ENCODE measurements at places on chromosomes 3 and 15.

DNA sequence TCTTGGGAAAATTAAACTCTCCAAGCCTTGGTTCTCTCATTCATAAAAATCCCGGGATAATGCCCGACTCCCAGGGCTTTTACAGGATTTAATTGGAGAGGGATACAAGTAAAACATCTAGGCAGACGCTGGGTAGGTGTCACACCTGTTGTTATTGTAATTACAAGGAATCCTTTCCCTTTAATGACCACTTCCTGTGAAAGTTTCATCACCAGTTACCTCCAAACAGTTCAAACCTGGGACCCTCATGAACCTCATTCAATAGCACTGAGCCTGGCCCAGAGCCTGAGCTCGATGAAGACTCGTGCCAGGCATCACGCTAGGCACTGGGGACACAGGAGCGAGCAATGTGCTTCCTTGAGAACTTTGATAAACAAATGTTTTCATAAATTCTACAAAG lies 2.1 kb upstream of the RYK start:
- DNase-seq, result no peak

- no peak for DNase-seq
Observed at GRCh38 chr3:53199834-53200233, 38.8 kb downstream of the PRKCD start.

DNA sequence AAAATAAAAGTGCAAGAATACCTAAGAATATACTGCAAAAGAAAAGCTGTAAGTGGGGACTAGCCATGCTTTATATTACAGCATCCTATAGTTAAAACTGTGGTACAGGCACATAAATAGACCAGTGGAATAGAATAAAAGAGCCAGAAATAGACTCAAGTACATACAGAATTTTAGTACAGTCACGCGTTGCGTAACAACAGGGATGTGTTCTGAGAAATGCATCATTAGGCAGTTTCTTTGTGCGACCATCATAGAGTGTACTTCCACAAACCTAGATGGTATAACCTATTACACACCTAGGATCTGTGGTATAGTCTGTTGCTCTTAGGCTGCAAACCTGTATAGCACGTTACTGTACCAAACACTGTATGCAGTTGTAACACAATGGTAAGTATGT lies 61.8 kb downstream of the PCCB start:
- no peak for DNase-seq

DNA sequence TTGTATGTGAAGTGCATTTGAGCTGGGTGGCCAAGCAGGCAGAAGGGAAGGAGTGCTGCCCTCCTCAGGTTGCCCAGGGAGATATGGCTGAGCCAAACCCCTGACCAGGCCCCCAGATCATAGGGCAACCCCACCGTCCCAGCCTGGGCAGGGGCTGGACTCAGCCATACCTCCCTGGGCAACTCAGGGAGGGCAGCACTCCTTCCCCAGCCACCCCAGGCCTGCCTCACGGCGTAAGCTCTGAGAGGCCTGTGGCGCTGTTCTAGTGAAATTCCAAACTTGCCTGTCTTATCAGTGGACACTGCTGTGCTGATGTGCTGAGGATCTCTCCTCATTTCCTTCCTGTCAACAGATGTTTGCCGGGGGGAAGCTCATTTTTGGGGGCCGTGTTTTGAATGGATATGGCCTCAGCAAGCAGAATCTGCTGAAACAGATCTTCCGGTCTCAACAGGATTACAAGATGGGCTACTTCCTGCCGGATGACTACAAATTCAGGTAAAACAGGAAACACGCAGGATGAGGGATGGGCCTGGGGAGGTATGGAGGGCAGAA lies 57.6 kb upstream of the FGD5 start:
- DNase-seq, result no peak

DNA sequence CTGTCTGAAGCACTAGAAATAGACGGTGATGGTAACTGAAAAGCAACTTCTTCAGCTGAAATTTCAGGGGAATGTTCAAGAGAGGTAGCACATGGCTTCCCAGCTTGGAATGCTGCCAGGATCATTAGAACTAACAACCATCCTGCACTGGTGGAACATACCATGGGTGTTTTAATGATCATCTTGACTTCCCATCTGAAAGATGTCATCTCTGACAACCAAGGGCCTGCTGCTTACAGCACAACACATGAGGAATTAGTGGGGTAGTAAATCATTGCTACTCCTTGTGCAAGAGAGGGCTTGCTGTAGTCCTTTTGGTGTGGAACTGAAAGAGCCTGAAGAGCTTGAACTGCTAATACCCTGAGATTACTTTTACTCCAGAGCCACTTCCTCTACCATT lies 853.7 kb downstream of the MCTP2 start:
- no peak for DNase-seq
